ENCODE measurements at places on chromosomes 16 and 17. TPM values are rescaled to one million over a fixed set of nuclear protein-coding genes. Genes with fewer than 3 reads are reported as not detected.

KCNJ16 gene
- not detected for total RNA-seq

CACNG1 gene
- total RNA-seq: not detected

CMTM4 gene
- 14.5 TPM for total RNA-seq

CLEC18B gene
- total RNA-seq: not detected

NPIPA2 gene
- total RNA-seq: not detected

NME3 gene
- 15.3 TPM for total RNA-seq

TOP2A gene
- 68.5 TPM for total RNA-seq
